ENCODE measurements at places on chromosomes 12 and 14. TPM values are rescaled to one million over a fixed set of nuclear protein-coding genes. Genes with fewer than 3 reads are reported as not detected.

The IL22 gene
- total RNA-seq = not detected

The CFAP251 gene
- total RNA-seq = 0.59 TPM

The CCDC198 gene
- not detected for total RNA-seq

The GLIPR1L1 gene
- total RNA-seq = not detected

The CLEC2A gene
- not detected for total RNA-seq

DNA sequence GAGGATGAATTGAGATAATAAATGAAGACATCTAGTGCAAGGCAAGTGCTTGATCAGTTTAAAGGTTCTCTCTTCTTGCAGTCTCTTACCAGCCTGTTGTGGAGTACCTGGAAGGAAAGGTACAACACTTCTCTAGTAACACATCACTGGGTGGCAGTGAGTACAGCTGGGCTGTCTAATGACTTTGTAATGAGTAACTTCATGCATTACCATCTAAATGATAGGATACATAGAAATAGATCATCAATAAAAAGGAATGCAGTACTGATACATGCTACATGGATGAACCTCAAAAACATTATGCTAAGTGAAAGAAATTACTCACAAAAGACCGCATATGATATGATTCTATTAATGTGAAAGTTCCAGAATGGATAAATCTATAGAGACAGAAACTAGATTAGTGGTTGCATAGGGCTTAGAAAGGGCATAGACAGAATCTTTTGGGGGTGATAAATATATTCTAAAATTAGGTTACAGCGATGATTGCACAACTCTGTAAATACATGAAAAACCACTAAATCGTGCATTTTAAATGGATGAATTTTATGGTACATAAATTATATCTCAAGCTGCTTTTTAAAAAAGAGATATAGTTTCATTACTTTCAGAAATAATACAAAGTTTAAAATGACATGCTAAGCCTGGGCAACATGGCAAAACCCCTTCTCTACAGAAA is 224.4 kb downstream of the CHST11 start:
- no peak overlapping the region for H3K27ac ChIP-seq
- DNase-seq = no peak
- no peaks in the 10 kb centered on the region for H3K36me3 ChIP-seq
- peaks cover 57% of the 10 kb centered on the region for H3K4me1 ChIP-seq

DNA sequence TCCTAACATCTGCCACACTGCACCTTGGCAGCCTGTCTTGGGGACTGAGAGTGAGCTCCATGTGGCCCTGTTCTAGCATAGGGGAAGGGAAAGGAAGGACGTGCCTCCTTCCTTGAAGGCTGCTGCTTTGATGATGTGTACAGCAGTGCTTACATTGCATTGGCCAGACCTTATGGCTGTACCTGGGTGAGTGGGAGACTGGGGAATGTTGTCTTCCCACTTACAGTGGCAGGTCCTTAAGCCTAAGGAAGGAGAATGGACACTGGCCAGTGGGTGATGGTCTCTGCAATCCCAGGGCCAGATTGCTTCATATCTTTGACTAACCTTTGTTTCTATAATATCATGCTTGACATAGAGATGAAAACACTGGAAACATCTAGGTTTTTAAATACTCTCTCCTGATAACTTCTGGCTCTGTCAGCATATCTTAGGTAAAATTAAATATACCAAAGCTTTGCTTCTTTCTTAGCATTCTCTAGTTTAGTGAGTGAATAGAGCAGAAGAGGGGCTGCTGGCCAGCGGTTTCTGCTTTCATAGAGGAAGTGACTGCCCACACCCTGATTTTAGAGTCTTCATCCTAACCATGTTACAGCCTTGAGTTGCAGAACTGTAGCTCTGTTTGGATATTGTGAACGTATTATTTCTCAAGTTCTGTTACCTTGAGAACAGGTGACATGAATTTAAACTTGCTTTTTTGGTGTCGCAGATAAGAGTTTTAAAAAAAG is 27.2 kb downstream of the KLC1 start:
- H3K27me3 ChIP-seq = no peaks in the 10 kb centered on the region
- peaks cover 4% of the 10 kb centered on the region for H3K4me1 ChIP-seq
- H3K27ac ChIP-seq = no peak overlapping the region
- peaks cover 50% of the 10 kb centered on the region for H3K36me3 ChIP-seq
- DNase-seq = no peak

GRCh38 chr14:64870160-64870559 is 9.5 kb downstream of the SPTB start:
- H3K4me3 ChIP-seq = no peak overlapping the region
- H3K27me3 ChIP-seq = peaks cover 3% of the 10 kb centered on the region
- DNase-seq = no peak

GRCh38 chr12:12396694-12397093 is 39.8 kb downstream of the BORCS5 start:
- H3K4me3 ChIP-seq = no peak overlapping the region
- H3K36me3 ChIP-seq = no peaks in the 10 kb centered on the region
- H3K27me3 ChIP-seq = no peaks in the 10 kb centered on the region
- H3K27ac ChIP-seq = no peak overlapping the region
- H3K4me1 ChIP-seq = no peaks in the 10 kb centered on the region

DNA sequence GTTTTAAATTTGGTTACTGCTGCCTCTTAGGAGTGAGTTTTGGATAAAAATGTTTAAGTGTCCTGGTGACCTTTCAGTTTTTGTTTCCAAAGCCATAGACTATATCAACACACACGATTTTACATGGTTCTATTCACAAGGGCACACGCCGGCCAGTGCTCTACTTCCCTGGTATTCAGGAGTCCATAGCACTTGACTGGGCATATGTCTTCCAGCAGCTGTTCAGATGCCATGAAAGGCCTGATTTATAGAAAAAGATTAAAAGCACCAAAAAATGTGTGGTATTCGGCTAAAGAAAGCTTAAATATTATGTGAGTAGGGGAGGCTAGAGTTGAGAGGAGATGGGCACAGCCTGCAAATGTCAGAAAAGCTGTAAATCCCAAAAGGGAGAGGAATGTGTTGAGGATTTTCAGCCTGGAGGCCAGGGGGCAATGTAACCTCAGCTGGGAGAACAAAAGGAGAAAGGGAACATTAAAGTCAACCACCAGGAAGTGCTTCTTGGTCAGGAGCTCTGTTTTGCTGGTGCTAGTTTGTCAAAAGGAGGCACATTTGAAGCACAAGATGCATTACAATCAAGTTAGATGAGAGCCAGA is 478.4 kb downstream of the RAD51B start:
- DNase-seq = no peak
- no peak overlapping the region for H3K4me3 ChIP-seq
- no peaks in the 10 kb centered on the region for H3K36me3 ChIP-seq
- peaks cover 6% of the 10 kb centered on the region for H3K4me1 ChIP-seq

DNA sequence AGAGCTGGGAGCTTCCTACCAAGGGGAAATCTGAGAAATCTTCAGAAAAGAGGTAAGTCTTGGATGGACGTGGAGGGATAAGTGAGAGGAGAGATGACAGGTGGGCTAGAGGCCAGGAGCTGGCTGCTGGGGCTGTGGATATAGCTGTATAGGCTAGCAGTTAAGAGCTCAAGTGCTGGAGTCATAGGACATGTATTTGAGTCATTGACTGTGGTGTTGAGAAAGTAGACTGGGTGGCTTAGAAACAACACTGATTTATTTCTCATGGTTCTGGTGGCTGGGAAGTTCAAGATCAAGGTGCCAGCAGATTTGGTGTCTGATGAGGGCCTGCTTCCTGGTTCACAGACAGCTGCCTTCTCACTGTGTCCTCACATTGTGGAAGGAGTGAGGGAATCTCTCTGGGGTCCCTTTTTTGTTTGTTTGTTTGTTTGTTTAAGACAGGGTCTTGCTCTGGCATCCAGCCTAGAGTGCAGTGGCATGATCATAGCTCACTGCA is 151.1 kb upstream of the FUT8 start:
- H3K27me3 ChIP-seq = no peaks in the 10 kb centered on the region
- no peak for DNase-seq
- H3K4me1 ChIP-seq = no peaks in the 10 kb centered on the region
- H3K36me3 ChIP-seq = no peaks in the 10 kb centered on the region
- H3K27ac ChIP-seq = no peak overlapping the region
